ENCODE measurements at places on chromosomes 16 and 17.

DNA sequence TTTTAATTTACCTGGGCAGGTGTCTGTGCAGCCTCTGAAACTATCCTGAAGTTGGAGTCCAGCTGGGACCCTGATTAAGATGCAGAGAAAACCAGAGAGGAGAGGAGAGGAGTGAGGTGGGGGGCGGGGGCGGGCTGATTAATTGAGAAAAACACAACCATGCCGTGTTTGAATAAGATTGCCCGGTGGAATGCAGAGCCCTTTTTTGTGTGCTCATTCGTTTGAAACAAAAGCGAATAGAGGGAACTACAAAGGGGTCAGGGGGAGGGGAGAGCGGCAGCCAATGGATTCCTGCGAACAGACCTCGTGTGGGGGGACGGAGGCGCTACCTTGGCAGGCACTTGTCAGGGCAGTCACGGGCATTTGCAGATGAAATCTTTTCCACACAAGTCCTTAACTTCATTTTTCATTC, 355.8 kb downstream of the SOX9 start:
- no peak for DNase-seq

DNA sequence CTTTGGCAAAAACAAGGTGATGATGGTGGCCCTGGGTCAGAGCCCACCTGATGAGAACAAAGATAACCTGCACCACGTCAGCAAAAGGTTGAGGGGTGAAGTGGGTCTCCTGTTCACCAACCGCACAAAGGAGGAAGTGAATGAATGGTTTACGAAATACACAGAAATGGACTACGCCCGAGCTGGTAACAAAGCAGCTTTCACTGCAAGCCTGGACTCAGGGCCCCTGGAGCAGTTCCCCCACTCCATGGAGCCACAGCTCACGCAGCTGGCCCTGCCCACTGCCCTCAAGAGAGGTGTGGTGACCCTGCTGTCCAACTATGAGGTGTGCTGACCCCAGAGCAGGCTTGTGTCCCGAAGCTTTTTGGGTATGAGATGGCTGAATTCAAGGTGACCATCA, 29.7 kb upstream of the DLX4 start:
- DNase-seq, result no peak

DNA sequence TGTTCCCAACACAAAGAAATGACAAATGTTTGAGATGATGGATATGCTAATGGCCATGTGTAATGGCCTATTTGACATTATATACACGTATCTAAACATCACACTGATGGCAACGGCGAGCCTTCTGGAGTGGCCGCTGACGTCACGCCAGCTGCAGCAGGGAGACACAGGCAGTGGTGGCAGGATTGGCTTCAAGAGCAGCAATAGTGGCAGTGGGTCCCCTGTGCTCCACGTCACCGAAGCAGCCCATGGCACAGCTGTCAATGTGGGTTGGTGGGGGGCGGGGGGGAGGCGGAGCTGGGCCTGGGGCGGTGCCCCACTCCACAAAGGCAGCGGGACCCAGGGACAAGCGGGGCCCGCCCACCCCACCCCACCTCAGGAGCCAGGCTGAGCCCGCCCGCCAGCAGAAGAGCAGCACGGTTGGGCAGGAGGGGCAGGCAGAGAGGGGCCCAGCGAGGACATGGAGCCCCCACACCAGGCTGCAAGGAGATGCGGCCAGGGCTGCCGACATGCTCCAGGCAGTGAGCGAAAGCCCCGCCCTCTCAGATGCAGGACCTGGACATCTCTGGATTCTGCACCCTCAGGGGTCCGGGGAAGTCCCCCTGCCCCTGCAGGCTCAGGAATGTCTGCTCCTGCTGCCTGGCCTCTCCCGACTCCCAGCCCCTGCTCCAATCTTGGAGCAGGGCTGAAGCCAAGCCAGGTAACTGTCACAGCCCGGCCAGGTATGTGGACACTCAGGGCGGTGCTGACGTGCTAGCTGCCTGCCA, 64.6 kb downstream of the USP32 start:
- DNase-seq, result no peak

DNA sequence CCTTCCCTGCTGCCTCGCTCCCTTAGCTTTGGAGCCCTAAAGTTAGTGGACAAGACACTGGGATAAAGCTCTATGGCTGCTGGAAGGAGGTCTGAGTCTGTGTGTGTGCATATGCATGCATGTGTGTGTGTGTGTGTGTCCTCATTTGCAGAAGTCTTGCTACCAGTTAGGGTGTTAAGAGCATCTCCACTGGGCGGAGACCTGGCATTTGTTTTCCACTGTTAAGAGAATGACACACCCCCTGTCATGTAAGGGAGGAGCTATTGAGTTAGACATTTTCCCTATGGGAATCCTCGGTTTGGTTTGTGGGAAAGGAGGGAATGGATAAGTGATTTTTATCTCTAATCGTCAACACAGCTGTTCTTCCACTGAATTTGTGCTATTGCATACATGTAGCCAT, 24.8 kb upstream of the ARHGAP23 start:
- DNase-seq, result no peak

DNA sequence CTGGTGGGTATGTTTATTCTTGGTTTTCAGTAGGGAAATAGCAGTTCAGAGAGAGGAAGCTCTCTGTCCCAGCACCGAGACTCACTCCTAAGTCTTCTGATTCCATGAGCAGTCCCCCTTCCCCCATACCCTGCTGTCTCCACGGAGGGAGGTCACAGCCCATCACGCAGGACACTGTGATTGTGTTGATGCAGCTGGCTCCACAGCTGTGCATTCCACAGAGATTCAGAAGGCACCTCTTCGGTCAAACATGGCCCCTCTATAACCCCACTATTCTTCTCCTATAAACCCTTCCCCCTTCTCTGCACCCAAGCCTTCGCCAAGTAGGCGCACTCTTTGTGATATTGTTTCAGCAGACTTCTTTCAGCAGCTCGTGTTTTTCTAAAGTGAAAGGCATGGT, 104.3 kb upstream of the HLF start:
- no peak for DNase-seq

GRCh38 chr17:50027172-50027880, 28.6 kb upstream of the ITGA3 start:
- DNase-seq, result no peak

Data from T follicular helper cell (primary cell).